HTR-8/SVneo (cell line): ENCODE measurements at places on chromosomes 7 and 10.

- no peak for DNase-seq
These were observed 877 bp upstream of the NOD1 start for GRCh38 chr7:30479202-30480120.

DNA sequence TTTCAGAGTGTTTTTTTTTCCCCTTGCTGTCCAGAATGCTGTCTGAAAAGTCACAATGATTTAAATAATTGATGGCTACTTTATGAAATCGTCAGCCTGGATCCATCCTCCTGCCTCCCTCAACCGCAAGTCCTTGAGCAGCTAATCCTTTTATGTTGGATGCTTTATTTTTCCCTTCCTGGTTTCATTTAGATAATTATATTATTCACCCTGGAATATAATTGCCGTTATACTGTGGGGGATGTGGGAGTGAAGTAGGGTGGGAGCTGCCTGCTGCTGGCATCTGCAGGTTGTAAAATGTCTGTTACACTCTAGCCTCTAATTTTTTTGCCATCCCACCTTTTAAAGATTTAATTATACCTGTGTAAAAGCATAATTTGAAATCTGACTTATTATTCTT, 290.5 kb upstream of the LRGUK start:
- no peak for DNase-seq

GRCh38 chr7:95365151-95365550, 31.0 kb downstream of the PON3 start:
- DNase-seq = no peak

- DNase-seq = no peak
These were observed 7.7 kb upstream of the ABCB1 start for GRCh38 chr7:87608431-87608830.

DNA sequence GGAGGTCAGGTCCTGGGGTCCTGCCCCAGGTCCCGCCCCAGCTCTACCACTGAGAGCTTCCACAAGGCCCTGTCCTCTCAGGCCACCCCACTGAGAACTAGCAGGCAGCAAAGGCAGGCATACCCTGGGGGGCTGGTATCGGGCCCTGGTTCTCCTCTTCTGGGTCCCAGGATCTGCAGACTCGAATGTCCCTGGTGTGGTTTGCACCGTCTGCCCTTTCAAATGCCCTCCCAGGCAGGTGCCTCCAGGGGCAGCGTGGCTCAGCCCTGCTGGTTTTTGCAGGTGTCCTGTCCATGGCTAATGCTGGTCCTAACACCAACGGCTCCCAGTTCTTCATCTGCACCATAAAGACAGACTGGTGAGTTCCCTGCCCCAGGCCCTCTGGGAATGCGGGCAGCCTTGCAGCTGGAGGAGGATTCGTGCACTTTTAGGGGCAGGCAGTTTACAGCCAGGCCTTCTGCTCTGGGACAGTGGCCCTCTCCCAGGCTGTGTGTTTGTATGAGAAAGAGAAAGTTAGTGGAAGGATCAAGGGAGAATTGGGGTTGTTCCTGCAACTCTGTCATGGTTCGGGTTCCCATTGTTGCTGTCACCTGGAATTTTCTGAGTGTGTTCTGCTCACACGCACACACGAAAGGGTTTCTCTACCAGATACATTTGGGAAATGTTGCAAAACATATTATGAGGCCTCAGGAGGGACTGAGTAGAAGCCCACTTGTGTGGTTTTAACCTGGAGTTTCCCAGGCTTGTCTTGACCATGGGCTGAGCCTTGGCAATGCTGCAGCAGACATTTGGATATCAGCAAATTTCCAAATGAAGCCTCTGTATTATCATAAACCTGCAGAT, 5.0 kb downstream of the PPIF start:
- no peak for DNase-seq

- peak; percentile 29 for DNase-seq
These were observed 650 bp downstream of the UBE2D1 start for GRCh38 chr10:58335306-58336005.
